ENCODE measurements at places on chromosomes 4 and X.

GRCh38 chr4:33722254-33722653 is 2522.1 kb downstream of the ARAP2 start:
- DNase-seq = no peak

- DNase-seq = no peak
These were observed 763 bp downstream of the USP38 start for GRCh38 chr4:143185253-143186107.

DNA sequence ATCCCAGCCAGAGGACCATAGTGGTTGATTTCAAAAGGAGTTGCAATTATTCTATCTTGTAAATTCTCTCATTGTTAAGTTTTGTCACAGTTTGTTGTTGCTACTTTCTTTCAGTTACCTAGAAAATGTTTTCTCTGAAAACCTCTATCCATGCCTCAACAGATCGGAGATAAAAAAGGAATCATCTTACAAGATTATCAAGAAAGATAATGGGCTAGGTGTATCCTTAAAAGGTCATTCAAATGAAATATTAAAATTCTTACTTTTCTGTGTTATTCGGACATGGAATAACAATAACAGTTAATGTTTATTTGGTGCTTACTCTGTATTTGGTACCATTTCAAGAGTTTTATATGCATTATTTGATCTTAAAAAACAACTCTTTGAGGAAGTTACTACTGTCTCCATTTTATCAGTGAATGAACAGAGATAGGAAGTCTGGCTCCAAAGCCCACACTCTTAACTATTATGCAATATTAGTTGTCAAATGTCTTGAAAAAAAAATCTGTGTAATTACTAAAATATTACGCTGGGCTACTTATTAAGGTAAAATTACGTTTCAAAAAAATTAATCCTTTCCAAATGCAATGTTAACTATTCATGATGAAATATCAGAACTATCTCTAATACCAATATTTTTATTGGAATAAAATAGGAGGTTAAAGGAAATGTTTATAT is 97.5 kb downstream of the SNCA start:
- DNase-seq = no peak

- DNase-seq = no peak
These were observed 1.8 kb downstream of the ATP11C start for GRCh38 chrX:139930916-139931645.

Data from urinary bladder (tissue), 4 donors.